ENCODE measurements at places on chromosomes 3 and 15.

- DNase-seq = no peak
Observed at GRCh38 chr3:122074621-122075265, 19.6 kb downstream of the CD86 start.

DNA sequence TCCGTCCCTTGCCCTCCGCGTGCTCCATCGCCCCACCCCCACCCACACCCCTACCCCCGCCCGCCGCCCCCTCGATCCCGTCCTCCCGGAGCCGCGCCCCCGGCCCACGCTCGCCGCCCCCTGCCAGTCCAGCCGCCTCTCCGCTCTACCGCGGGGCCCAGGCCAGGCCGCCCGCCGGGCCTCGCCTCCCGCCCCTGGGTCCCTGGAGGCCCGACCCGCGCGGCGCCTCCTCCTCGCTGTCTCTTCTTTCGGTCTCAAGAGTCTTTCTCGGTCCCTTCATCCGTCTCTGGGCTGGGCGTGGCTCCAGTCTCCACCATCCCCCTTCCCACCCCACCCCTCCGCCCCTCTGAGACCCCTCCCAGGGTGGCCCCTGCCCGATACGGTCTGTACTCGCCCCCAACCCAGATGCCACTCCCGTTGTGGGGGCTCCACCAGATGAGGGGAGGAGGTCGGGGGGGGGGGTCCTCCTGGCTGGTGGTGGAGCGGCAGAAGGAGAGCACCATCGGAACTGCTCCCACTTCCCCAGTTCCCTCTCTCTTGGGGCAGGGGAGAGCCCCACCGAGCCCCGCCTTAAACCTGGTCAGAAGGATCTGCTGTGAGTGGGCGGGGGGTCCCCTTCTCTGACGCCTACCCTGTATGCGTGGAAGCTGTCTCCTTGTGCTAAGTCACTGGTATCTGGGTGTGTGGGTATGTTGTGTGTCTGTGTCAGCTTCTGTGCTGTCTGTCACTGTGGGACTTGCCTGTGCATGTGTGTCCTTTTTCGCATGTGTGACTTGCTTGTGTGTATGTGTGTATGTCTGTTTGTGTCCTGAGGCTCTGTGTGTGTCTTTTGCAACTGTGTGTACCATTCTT lies 1.0 kb downstream of the PRKCD start:
- peak; percentile 32 for DNase-seq

GRCh38 chr15:97012986-97013385 lies 682.5 kb downstream of the NR2F2 start:
- no peak for DNase-seq

DNA sequence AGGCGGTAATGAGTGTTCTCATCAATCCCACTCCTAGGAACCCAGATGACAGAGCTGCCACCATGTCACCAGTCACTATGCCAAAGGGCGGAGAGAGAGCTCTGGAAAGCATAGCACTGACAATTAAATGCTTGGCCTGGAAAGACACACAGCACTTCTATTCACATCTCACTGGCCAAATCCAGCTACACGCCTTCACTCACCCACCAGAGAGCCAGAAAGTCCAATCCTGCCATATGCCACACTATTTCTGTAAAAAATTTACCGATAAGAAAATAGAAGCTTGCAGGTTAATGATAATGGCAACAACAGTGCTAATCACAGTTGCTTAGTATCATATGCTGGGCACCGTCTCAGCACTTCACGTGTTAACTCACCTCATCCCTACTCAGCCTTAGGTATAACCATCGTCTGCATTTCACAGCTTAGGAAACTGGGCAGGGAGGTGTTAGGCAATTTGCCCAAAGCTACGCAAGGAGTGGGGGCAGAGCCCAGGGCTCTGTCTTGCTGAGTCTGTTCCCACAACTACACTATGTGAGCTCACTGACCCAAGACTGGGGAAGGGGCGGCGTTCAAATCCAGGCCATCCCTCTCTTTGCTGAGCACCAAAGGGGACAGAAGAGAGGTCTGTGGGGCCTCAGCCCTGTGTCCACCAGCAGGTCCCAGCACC lies 16.5 kb downstream of the KLHL25 start:
- no peak for DNase-seq

GRCh38 chr15:76501011-76501410 lies 164.4 kb downstream of the ISL2 start:
- no peak for DNase-seq

DNA sequence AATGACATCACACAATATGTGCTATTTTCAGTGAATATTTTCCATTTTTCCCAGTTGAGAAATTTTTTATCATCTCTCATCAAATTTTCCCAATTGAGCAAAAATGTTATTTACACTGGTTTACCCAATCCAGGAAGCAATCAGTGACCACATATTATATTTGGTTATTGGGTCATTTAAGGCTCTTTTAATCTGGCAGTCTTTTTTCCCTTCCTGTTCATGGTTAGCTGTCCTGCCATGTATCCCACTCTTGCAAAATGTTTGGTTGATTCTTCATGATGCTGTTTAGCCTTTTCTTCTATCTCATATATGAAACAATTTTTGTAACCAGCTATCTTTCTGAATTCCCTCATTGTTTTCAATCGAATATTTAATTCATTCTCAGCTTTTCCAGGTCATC lies 626.0 kb downstream of the RBMS3 start:
- DNase-seq = no peak

- no peak for DNase-seq
Observed at GRCh38 chr15:93026380-93026817, 62.6 kb downstream of the RGMA start.

DNA sequence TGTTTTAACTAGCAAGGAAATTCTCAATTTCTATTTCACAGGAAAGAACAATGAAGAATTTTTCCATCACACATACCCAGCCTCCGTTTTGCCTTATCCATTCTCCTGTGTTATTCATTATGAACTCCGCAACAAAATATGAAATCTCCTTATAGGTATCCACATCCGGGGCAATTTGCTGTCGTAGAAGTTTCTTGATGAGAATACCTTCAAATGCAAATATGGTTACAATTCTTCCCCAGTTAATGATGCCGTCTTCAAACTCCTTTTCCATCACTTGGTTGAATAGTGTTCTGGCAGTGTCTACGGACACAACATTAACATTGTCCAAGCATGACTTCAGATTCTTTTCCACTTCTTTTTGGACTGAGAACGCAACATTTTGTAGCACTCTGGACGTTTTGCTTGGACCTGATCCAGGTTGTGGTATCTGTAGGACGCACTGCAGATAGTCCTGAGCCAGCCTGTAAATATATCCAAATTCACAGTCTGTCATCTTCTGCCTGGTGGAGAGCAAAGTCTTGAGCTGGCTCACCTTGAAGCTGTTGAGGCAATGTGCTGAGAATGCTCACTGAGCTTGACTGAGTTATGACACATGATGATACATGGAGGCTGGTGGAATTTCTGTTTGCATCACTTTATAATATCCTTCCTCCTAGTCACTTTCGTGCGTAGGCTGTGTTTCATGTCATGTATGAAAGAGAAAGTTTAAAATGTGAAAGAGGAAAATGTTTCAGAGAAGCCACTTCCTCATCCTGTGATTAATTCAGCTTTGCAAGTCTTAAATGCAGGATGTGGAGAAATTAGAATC lies at the start of gene BCL2A1:
BCL2A1 (minus strand) TSS at position 573 of the 811 bp plus-strand sequence; CDS start at position 496, 77 bp downstream.
- DNase-seq = peak; percentile 42

DNA sequence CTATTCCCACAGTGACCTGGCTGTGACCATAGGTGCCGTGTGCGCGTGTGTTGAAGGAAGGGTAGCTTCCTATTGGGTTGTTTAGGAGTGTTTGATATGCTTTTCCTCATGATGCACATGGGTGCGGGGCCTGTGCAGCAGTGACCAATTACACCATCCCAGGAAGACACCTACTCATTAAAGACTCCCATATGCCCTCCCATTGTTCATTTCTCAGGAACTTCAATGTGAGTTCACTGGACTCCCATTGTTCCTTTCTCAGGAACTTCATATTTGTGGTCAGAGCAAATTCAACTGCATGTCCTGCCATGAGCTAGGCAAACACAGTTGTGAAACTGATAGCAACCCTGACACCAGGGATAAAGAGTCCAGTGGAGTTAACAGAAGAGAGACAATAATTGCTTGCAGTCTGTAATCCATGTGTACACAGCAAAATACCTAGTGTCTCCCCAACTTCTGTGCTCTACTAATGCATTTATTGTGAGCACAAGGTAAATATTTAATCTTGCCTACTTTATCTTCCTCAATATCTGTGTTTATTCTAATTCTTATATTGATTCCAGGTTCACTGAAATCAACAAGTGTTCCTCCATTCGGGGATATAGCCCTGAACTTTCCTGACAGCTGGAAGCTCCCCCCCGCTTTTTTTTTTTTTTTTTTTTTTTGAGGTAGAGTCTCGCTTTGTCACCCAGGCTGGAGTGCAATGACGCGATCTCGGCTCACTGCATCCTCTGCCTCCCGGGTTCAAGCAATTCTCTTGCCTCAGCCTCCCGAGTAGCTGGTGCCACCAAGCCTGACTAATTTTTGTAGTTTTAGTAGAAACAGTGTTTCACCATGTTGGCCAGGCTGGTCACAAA lies 57.5 kb upstream of the GCNT3 start:
- no peak for DNase-seq

DNA sequence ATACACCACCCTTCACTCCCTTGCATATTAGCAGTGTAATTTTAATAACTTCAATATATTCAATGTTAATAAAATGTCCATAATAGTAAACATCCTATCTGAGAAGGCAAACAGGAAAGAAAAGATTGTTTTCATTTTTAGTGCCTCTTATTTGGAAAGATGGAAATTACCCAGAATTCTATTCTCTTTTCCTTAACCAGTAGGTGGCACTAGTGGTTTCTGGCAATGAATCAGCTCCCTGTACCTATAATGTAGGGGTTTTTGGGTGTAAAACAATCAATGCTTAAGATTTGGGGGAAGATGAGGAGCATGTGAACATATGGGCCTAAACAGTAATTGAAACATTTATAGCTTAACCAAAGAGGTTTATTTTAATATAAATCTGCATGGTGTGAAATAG lies 5.7 kb upstream of the SEMA6D start:
- no peak for DNase-seq

- no peak for DNase-seq
Observed at GRCh38 chr3:40623567-40623966, 98.8 kb downstream of the ZNF621 start.

GRCh38 chr3:142285083-142285517 lies 59.7 kb upstream of the GK5 start:
- no peak for DNase-seq

- DNase-seq = no peak
Observed at GRCh38 chr3:161222662-161223061, 1.6 kb downstream of the NMD3 start.

DNA sequence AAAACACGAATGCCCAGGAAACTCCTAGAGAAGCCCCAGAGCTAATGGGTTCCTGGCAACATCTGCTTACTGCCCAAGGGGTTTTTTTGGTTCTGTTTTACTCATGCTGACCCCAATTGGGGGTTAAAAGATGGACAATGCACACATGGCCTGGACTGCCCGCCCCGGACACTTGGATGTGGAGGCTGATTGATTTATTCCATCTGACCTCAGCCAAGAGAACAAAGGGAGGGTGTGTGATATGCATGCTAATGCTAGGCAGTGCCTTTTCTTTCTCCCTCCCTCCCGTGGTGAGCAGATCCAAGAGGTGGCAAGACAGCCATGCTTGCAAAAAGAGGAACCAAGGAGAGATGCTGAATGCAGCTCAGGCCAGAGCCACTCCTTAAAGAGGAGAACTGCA lies 3.3 kb upstream of the LRTM1 start:
- DNase-seq = no peak

DNA sequence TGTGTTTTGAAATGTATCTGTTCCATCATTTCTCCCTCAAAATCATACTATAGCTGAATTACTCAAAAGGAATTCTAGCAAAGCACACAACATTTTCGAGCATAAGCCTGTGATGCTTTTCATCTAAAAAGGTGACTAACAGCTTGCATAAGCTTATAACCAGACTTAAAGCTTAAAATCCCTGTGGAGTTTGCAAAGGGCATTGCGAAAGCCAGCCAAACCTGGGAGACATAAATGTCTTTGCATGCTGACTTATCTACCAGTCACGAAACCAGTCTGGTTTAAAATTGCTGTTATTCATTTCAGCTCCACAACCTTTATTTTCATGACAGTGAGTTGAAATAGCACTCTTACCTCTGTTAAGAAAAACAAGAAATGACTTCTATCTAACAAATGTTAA lies 35.6 kb upstream of the LIPC start:
- DNase-seq = no peak

GRCh38 chr3:71536376-71536965 lies 47.1 kb downstream of the FOXP1 start:
- DNase-seq = no peak

GRCh38 chr3:7146529-7146928 lies 285.6 kb downstream of the GRM7 start:
- DNase-seq = no peak

- no peak for DNase-seq
Observed at GRCh38 chr3:175432376-175433025, 573.4 kb downstream of the NAALADL2 start.

- DNase-seq = no peak
Observed at GRCh38 chr3:160810362-160811236, 54.6 kb downstream of the PPM1L start.

GRCh38 chr3:191775451-191776233 lies 314.7 kb downstream of the PYDC2 start:
- DNase-seq = no peak

- DNase-seq = no peak
Observed at GRCh38 chr15:47716516-47716915, 789 bp upstream of the SEMA6D start.

- no peak for DNase-seq
Observed at GRCh38 chr15:69585937-69586336, 133.3 kb downstream of the RPLP1 start.

DNA sequence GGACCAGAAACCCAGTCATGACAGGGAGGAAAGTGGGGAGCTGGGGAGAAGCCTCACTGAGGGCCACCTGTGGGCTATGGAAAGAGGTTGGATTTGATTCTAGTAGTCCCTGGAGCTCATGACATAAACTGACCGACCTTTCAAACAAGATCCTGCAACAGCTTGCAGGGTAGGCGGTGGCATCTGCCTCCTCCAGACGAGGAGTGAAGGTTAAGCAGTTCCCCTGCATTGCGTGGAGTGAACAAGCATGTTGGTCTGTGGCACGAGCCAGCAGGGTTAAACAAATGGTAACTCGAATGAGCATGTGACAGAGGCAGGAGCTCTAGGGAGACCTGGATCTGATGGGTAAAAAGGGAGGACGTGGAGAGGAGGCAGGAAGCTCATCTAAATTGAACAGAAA lies 12.7 kb downstream of the TGM4 start:
- DNase-seq = no peak

GRCh38 chr15:86082619-86083380 lies 3.1 kb downstream of the AGBL1 start:
- no peak for DNase-seq

DNA sequence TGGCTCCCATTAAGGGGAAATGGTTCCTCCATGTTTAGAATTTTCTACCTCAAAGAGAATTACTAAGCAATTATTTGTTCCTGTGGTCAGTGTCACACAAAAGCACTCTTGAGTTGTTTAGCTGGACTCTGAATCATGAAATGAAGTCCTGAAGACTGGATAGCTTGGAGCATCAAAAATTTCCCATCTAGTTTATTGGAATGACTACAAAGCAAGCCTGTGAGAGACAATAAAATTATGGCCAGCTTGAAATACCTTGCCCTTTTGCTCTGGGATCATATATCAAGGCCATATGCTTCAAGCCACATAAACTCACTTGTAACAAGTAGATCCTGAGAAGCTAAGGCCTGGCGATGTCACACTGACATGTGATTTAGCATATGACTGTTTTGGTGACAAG lies 292.3 kb downstream of the TIGIT start:
- no peak for DNase-seq

GRCh38 chr3:27614592-27614991 lies 107.5 kb downstream of the EOMES start:
- DNase-seq = no peak

- DNase-seq = no peak
Observed at GRCh38 chr3:115428841-115429240, 194.5 kb upstream of the GAP43 start.
